ENCODE measurements at places on chromosomes 4 and X.

- DNase-seq, result no peak
These were observed 154.5 kb upstream of the SLC4A4 start for GRCh38 chr4:71184195-71184781.

GRCh38 chr4:14428125-14428524 is 574.2 kb upstream of the CPEB2 start:
- no peak for DNase-seq

- no peak for DNase-seq
These were observed 115.6 kb upstream of the NALF2 start for GRCh38 chrX:69388526-69388925.

DNA sequence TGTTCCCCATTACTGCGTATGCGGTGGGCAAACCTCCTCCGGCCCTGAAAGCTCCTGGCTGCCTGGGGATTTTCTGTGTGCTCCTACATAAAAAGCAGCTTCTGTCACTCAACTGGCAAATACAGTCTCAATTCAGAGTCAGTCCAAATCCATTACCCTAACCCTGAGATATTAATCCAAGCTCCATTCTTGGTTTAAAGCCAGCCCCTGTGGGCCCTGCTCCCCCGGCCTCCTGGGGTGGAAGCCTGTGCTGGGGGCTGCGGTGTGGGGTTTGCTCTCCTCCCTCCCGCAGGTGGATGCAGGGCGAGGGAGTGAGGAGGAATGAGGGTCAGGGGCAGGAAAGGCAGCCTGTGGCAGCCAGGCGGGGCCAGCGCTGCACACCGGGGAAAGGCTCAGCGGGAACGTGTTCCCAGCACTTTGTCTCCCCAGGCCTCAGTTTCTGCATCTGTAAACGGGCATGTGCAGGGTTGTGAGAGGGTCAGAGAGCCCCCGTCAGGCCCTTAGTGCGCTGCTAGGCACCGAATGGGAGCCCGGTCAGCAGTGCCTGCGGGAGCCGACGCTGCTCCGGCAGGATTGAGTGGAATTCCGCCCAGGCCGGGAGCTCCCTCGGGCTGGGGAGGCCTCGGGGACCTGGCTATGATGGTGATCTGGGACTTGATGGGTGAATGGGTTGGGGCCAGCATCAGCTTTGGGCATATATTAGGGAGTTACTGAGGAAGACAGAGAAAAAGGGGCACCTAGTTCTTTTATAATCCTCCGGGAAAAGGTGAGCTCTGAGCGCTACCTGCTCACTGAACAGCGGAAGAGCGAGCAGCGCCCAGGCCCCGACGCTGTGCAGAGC is 6.3 kb upstream of the RGS12 start:
- no peak for DNase-seq

DNA sequence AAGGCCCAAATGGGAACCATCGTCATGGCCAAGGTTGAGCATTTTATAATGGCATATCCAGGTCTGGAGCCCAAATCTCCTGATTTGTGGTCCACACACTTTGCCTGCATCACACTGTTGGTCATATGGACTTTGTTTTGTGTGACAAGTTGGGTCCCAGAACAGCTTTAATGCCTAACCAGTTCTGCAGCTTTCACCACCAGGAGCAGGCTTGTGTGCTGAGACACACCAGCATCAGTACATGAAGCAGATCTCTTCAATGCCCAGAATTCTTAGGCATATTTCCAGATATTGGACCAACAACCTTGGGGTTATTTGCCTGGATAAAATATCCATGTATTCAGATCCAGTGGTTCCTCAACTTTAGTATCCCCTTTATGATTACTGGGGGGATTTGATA is 371.3 kb downstream of the FBXW7 start:
- DNase-seq, result peak; percentile 25

DNA sequence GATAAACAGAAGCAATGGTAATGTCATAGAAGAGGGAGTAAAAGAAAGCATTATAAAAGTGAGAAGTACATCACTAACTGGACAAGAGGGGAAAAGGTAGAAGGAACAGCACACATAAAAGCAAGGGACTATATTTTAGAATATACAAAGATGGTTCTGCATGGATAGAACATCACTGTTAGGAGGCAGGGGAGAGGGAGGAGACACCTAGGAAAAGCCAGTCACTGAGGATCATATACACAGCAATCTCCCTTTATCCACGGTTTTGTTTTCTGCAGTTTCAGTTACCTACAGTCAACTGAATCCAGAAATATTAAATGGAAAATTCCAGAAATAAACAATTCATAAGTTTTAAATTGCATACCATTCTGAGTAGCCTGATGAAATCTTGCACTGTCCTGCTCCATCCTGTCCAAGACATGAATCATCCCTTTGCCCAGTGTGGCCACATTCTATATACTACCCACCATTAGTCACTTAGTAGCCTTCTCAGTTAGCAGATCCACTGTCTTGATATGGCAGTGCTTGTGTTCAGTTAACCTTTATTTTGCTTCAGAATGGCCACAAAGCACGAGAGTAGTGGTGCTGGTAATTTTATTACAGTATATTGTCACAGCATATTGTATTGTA is 74.2 kb downstream of the PPA2 start:
- no peak for DNase-seq

DNA sequence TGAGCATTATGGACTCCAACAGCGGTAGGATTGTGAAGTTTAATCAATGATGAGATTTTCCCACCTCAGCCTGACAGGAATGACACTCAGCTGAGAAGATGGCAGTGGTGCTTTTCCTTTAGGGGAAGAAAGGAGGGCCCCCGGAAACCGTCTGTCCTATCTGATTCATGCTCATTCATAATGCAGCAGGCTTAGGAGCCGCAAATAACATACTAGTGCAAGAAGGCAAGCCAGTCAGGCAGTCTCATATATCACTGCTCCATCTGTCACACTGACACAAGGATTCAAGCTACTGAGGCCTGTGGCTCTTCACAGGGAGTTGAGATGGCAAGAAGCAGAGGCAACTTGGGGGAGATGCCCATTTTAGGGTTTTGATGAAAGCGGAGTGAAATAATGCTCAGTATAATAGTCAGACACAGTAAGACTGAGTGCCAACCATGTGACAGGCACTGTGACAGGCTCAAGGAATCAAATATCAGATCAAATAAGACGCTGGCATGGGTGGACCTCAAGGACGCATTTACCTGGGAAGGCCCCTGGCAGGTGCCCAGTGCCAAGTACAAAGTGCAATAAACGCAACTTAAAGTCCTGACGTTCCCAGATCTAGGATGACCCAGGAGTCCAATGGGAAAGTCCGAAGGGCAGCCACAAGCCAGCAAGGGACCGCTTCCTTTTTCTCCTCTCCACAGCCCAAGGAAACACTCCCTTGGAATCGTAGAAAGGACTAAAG is 63.4 kb downstream of the FHDC1 start:
- DNase-seq, result no peak

DNA sequence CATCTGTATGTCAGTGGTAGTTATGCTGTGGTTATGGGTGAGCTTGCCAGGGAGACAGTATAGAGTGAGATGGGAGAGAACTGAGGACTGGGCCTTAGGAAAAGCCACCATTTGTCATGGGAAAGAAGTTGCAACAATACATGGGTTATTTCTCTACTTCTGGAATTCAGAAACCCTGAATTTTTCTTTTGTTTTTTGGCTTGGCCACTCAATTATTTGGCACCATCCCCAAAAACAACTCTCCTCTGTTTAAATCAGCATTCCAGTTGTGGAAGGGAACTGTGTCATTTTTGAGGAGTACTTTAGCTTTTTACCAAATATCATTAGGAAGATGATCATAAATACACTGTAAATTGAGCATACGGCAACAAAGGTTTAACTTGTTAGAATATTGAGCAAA is 41.1 kb upstream of the ACSL4 start:
- no peak for DNase-seq

DNA sequence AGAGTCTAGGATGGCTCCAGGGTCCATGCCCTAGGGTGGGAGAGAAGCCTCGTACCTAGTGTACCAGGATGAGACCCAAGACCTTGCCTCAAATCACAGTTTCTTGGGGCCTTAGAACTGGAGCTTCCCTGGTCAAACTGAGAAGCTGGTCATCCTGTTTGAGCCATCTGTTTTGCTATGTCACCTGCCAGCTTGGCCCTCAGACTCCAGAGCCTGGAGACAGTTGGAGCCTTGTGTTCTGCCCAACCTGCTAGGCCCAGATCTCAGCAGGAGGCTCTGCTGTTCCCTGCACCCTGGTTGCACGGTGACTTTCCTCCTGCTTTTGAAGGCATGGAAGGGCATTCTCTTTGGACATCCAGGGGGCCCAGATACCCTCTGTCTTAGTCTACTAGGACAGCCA is 206.3 kb upstream of the ATP6AP2 start:
- DNase-seq, result no peak

GRCh38 chr4:8278421-8279287 is 9.1 kb downstream of the HTRA3 start:
- no peak for DNase-seq

- no peak for DNase-seq
These were observed 587.1 kb upstream of the CPEB2 start for GRCh38 chr4:14415146-14415545.
